ENCODE measurements at places on chromosomes 2 and 18.

DNA sequence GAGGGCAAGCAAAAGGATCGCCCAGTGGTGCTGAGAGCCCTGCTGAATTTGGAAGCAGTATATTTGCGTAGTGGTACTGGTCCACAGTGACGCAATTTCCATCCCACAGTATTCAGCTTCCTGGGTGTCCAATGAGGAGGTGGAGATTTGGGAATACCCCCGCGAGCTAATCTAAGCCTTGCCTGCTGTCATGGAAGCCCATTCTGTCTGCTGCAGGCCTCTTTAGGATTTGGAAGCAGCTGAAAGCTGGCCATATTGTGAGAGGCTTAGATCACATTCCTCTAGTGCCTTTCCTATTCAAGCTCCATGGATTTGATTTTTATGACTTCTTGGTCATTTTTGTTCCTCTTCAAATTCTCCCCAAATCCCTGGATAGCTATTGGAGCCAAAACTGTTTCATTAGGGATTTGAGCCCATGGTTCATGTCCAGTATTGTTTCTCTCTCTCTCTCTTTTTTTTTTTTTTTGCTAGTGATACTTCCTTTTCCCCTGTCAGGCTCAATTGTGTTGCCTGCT lies 22.3 kb upstream of the DYNC2LI1 start:
- no peak for DNase-seq

DNA sequence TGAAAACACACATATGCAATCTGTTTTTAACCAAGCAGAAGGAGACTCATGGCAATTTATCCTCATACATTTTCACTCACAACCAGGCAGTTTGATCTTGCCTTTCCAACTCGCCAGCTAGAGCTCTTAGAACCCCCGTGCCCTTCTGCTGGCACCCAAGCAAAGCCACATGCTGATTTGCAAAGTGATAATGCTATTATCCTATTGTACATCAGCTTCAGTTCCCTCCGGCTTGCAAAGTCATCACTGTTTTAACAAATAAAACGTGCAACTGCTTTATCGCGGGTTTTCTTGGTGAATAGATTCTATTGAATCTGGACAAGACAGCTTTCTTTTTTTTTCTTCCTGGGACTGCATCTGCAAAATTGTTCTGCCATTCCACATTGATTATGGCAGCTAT lies 314.6 kb downstream of the LNPK start:
- no peak for DNase-seq

DNA sequence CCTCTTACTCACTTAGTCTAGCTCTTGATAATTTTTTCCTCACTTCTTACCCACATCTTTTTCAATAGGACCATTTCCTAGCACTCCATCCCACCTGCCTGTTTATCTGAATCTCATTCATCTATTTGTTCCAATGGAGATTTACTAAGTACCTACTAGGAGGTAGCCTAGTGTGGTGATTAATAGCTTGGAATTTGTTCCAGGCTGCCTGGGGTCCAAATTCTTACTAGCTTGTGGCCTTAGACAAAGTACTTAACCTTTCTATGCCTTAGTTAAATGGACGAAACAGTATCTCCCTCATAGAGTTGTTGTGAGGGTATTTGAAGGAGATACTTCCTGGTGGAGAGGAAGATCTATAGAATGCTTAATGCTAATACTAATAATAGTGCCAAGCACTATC lies 42.9 kb upstream of the SERTAD2 start:
- DNase-seq: no peak

DNA sequence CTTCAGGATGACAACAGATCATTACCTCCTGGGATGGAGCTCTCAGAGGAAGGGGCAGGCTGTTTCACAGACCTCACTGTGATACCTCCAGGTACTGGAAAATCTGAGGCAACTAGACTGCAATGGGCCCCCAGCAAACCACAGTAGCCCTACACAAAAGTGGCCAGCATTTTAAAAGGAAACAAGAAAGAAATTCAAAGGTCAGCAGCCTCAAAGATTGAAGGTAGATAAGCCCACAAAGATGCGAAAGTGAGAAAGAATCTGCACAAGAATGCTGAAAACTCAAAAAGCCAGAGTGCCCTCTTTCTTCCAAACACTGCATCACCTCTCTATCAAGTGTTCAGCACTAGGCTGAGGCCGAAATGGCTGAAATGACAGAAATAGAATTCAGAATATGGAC lies 499.5 kb upstream of the CHAC2 start:
- DNase-seq: no peak

- DNase-seq: no peak
Measured at GRCh38 chr2:237122214-237122666, 36.6 kb downstream of the COPS8 start.

DNA sequence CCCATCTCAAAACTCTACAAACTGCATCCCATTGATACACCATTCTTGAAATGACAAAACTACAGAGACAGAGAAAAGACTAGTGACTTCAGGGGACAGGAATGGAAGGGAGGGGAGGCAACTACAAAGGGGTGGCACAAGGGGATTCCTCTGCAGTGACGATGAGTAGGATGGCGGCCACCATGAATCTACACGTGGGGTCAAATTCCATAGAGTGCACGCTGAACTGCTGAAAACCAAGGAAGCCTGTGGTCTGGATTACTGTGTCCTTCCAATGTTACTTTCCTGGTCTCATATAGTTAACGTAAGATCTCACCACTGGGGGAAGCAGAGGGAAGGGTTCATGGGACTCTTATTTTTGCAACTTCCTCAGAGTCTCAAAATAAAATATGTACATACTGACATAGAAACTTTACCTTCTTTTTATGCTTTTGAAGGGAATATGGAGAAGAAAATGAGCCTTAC lies 23.6 kb downstream of the COX7A2L start:
- no peak for DNase-seq

GRCh38 chr2:30820381-30821055 lies 13.3 kb upstream of the CAPN13 start:
- no peak for DNase-seq

DNA sequence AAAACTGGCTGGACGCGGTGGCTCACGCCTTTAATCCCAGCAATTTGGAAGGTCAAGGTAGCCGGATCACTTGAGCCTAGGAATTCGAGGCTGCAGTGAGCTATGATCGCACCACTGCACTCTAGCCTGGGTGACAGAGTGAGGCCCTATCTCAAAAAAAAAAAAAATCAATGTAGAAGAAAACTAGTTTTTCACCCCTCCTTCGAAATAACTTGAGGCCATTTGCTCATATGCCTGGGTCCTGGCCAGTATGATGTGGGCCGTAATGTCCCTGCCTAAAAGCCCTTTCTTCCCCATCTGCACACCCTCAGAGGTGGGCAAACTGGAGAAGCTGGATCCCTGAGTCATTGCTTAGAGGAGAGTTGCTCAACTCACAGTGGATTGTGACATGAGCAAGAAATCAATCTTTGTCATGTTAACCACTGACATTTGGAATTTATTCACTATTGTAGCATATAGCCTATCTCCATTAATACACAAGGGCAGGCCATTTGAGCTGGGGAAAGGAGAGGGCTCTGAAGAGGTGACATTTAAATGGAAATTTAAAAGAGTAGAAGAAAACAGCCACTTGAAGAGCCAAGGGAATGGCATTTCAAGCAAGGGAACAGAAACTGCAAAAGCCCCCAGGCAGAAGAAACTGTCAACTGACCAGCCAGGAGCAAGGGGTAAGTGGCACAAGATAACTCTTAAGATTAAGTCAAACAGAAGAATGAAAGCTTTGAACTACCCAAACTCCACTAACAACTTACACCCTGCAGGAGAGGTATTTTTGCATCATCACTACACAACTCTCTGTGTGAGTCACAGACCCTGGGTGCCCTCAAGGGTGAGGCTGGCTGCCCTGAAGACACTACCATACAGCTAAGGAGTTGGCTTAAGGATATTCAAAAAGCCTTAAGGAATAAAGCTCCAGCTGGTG lies 7.6 kb upstream of the METTL21A start:
- DNase-seq: no peak

DNA sequence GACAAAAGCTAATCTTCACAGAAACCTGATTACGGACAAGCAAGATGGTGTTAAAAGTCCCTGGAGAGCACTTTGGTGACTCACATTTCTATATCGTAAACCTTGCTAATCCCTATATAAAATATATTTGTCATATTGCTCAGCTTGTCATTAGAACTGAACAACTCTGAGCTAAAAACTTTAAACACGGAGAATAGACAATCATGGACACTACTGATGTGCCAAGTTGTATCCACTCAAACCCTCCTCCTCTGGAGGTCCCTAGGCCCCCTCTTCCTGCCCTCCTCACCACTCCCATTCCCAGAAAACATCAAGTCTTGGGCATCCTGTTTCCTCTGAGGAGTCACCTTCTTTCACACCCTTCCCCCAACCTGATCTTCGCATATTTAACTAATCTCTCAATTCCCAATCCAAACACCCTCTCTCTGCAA lies 138.7 kb upstream of the PID1 start:
- no peak for DNase-seq

GRCh38 chr2:58925676-58926081 lies 684.6 kb upstream of the FANCL start:
- peak; percentile 9 for DNase-seq

DNA sequence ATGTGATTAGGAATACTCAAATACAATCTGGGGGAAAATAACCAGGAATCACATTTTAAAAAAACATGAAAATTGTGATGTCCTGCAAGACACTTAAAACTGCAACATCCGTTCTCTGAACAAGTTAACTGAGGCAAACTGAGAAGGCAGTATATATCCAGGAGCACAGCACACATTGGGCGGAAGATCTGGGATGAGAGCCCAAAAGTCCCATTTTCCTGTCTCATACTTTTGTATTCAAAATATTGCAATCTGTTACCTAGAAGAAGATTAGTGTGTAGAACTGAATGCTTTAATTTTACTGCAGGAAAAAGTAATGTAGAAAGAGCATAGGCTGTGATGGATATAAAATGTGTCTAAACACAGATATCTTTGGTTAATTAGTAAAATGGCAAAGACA lies 276.8 kb upstream of the FANCL start:
- DNase-seq: no peak

DNA sequence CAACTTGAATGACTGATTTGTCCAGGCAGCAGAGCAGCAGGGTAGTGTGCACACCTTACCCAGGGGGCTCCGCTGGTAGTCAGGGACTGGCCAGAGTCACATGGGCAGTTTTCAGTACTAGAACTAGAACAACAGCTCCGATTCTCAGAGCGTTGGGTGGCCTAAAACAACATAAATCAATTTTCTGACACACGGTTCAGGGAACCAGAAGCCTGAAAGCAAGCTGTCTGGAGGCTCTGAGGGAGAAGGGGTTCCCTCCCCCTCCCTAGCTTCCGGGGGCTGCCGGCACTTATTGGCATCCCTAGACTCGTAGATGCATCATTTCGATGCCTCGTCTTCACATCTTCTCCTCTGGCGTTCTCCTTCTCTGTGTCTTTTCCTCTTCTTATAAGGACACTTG lies 13.4 kb upstream of the ITGB6 start:
- no peak for DNase-seq

- no peak for DNase-seq
Measured at GRCh38 chr2:109275120-109276012, 146.4 kb downstream of the SH3RF3 start.

GRCh38 chr2:120955427-120955826 lies 219.8 kb downstream of the GLI2 start:
- no peak for DNase-seq

- DNase-seq: no peak
Measured at GRCh38 chr2:55934337-55934736, 10.8 kb upstream of the EFEMP1 start.

- DNase-seq: no peak
Measured at GRCh38 chr18:8979258-8979988, 123.1 kb upstream of the NDUFV2 start.

GRCh38 chr2:197209246-197209645 lies 101.3 kb downstream of the ANKRD44 start:
- DNase-seq: no peak

GRCh38 chr2:121085801-121086200 lies 199.2 kb downstream of the TFCP2L1 start:
- DNase-seq: no peak

GRCh38 chr2:236545248-236545658 lies 24.4 kb upstream of the ACKR3 start:
- no peak for DNase-seq

GRCh38 chr18:34976899-34977837 lies 64.0 kb upstream of the MAPRE2 start:
- peak; percentile 80 for DNase-seq

GRCh38 chr2:3637311-3637675 lies 20.7 kb upstream of the ALLC start:
- no peak for DNase-seq

DNA sequence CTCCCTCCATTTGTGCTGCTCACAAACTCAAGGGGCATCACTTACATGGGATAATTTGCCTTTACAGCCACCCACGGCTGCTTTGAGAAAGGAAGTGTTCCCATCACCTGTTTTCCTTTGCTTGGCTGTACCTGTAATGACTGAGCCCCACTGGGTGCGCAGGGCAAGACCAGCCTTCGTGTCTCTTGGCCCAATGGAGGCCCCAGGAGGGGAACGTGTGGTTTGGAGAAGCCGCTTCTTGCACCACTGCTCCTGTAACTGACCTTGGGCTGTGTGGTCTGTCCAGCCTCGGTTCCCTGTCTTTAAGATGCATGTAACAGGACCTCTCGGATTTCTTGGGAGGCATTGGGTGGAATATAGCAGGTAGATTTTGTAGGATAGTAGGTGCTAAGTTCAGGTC lies 41.1 kb downstream of the LDLRAD4 start:
- no peak for DNase-seq

- DNase-seq: no peak
Measured at GRCh38 chr2:51013079-51013932, 18.6 kb downstream of the NRXN1 start.

DNA sequence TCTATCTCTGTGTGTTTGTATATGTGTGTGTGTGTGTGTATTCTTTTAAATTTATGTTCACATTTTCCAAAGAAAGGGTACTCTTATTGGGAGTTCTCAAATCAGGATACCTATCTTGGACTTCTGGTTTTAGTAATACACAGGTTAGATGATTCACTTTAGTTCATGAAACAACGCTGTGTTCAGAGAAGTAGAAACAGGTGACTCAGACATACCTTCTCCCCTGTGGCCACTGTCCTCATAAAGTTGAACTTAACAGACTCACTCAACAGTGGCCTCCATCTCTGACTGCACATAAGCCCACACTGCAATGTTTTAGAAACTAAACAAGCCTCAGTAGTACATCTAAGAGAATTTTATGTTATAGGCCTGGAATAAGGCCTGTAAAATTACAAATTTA lies 566.6 kb upstream of the VRK2 start:
- no peak for DNase-seq

- no peak for DNase-seq
Measured at GRCh38 chr18:36533446-36534153, 236.1 kb downstream of the FHOD3 start.

DNA sequence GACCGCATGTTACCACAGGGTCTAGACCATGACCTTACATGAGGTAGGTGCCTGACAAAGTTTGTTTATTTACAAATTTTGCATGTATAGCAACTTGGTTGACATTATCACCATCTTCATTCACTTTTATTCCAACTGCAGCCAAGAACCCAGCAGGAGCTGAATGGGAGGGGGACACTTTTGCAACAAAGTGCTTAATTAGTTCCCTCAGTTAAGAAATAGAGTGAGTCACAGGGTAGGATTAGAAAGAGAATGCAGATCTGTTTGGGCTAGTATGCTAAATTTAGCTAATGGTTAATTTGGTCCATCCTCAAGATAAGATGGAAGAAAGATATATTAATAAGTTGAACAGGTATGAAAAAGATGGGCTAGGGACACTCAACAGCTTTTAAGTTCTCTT lies 678.9 kb downstream of the ARHGAP15 start:
- no peak for DNase-seq
